Liver (tissue), 10 donors: ENCODE measurements at places on chromosomes 5 and 9.

GRCh38 chr5:175681045-175681967, 23.4 kb downstream of the HRH2 start:
- DNase-seq = no peak

DNA sequence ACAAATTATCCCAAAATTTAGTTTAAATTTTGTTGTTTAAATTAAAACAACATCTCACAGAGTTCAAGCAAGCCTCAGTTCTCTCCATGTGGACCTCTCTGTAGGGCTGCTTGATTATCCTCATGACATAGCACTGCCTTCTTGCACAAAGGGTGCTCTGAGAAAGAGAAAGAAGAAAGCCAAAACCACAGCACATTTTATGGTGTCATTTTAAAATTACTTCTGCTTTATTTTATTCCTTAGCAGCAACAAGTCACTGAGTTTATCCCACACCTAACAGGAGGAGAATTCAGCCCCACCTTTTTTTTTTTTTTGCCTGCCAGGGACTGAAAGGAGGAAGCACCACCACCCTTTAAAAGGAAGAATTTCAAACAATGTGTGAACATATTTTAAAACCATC, 12.8 kb upstream of the KCNV2 start:
- no peak for DNase-seq

DNA sequence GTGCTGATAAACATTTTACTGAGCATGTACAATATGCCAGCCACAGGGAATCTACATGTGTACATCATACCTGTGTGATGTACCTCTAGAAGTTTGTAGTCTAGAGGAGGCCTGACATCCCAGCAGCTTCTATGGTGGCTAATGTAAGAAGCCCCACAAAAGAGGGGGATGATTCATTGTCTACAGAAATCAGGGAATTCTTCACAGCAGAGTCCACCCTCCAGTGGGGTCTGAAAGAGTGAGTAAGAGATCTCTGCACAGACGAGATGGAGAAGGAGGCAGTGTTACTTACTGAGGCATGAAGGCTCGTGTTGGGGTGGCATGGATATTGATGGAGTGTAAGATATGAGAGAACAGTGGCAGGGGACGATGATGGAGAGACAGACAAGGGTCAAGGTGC, 103.0 kb downstream of the NTRK2 start:
- DNase-seq = no peak

DNA sequence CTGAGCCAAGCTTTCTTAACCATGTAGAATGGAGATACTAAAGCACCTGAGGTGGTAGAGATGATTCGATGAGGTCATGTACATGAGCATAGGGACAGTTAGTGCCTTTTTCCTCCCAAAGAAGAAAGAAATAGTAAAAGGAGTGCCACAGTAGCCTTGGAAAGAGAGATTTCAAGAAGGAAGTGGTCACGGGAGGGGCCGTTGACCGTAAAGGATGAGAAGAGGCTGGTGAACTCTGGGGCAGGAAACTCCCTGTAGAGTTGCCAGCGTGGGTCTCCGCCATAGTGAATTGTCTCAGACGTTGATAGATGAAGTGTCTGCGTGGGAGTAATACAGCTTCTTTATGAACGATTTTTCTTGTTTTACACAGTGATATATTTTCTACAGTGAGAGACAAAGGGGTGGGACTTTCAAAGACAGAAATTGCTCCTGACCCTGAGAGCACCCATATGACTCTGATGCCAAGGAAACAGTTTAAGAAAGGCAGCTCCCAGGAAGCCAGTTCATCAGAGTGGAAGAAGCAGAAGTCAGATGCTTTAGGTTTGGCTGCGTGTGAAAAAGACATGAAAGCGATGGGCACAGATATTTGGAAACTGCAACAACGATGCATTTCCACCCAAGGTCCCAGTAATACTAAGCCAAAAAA, 41.3 kb downstream of the UGCG start:
- no peak for DNase-seq

- DNase-seq = peak; percentile 88
These were observed 28.6 kb downstream of the PCDH1 start for GRCh38 chr5:141849415-141850243.

DNA sequence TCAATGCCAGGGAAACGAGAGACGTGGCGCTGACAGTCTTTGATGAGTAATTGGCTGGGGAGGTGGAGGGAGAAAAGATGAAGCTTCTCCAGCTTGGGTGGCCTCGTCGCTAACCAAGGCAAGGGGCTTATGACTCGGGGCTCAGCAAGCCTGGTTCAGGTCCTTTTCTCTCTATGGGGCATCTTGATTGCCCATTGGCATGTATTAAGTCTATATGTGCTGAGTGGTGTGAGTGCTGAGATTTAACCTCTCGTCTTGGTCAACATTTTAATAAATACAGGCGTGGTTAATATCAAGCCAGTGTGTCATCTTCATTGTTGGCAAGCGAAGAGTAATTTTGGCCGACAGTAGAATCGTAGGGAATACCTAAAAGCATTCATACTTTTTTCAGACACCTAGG, 85.9 kb downstream of the RAI14 start:
- DNase-seq = no peak

GRCh38 chr9:109704546-109704945, 75.5 kb upstream of the PALM2AKAP2 start:
- DNase-seq = no peak

- no peak for DNase-seq
These were observed 155.4 kb downstream of the DOCK8 start for GRCh38 chr9:370086-370485.

GRCh38 chr5:140049205-140049604, 6.1 kb upstream of the NRG2 start:
- DNase-seq = no peak
